ENCODE measurements at places on chromosomes 4 and X.

DNA sequence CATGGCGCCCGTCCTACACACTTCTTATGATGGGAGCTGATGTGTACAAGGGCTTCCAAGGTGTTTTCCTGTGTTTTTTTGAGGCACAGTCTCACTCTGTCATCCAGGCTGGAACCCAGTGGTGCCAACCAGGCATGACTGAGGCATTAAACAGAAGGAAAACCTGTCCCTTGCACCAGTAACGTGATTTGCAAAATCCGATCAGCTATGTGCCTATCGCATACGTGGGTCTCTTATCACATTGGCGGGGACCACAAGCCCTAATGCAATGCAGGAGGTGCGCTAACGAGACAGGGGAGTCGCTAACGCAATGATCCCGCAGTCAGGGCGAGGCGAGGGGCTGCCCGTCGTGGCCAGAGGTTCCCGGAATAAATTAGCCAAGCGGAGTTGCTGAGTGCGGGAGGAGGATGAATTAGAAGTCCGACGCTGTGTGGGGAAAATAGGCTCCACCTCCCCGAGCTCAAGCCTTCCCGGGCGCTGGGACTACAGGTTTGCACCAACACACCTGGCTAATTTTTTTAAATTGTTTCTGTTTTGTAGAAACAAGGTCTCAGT lies 162.7 kb downstream of the SHOX start:
- no peak for DNase-seq

DNA sequence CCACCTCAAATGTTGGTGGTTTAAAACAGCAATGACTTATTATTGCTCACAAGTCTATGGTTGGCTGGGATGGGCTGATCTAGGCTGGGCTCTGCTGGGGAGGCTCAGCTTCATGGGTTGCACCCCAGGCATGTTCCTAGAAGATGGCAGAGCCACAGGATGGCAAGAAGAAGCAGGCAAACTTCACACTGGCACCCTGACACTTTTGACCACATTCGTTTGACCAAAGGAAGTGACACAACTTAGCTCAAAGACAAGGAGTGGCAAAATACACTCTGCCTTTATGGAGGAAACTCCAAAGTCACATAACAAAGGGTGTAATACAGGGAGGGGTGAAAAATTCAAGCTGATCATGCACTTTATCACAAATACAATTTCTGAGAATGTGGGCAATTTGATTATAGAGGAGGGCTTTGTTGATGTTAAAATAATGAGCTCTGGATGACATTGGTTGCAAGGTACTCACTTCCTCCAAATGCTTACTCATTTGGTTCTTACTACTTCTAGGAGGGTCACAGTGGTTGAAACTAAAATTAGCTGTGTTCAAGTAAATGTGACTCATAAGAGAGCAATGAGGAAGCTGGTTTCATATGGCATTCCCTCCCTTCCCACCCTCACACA lies 249.2 kb upstream of the RPS6KA3 start:
- no peak for DNase-seq

DNA sequence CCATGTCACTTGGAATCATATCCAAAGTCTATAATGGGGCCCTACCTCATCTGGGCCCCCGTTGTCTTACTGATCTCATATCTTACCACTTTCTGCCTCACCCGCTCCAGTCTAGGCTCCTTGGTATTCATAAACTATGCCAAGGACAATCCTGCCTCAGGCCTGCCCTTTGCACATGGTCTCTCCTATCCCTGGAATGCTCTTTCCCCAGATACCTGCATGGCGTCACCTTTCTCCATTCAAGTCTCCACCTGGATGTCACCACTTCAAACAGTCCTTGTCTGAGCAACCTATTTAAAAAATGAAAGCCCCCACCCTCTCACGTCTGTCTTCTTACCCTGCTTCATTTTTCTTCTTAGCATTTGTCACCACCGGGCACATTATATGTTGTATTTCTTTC lies 8.2 kb downstream of the VGLL1 start:
- DNase-seq: no peak

DNA sequence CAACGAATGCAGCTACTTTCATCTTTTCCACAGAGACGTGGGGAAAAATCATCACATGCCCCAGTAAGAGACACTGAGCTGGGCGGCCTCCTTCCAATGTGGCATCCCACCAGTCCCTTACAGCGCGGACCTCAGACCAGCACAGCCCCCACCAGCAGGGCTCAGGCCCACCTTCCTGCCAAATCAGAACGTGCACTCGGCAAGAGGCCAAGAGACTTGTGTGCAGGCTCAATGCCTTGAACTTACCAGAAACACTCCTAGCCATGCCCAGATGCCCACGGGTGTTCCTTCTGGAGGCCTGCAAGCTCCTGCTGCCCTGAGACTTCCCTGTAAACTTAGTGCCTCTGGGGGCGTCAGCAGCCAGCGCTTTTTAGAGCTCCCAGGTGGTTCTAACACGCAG lies 31.2 kb downstream of the WDR1 start:
- no peak for DNase-seq

- DNase-seq: no peak
Measured at GRCh38 chr4:112290341-112290740, 4.6 kb upstream of the TIFA start.

- DNase-seq: no peak
Measured at GRCh38 chrX:10952619-10953018, 158.5 kb upstream of the HCCS start.

DNA sequence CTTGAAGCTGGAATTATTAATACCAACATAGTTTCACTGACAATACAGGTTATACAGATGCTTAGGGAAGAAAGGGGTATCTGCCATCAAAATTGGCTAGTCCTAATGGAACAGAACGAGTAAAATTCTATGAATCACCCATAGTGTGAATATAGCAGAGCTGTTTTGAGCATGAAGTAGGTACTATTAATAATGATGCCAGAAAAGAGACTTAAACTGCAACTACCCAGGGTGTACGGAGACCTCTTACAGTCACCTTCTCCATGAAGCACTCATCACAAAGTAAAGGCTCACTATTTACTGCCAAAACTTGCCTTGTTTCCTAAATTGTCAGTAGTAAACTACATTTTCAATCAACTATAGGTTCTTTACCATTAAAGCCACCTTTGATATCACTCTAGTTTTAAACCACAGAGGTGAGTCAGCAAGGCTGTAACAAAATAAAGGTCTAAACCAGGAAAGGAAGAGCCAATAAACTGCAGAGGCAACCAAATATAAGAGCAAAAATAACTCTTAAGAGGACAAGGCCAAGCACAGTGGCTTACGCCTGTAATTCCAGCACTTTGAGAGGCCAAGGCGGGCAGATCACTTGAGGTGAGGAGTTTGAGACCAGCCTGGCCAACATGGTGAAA lies 114.4 kb downstream of the FRYL start:
- no peak for DNase-seq

GRCh38 chr4:125994024-125994423 lies 679.3 kb downstream of the FAT4 start:
- no peak for DNase-seq

- DNase-seq: no peak
Measured at GRCh38 chr4:108210989-108211835, 42.5 kb upstream of the LEF1 start.

- DNase-seq: no peak
Measured at GRCh38 chr4:147864607-147865006, 132.7 kb downstream of the ARHGAP10 start.

GRCh38 chr4:1768367-1769034 lies 24.6 kb upstream of the FGFR3 start:
- no peak for DNase-seq

- DNase-seq: no peak
Measured at GRCh38 chr4:147003956-147004809, 58.5 kb upstream of the TTC29 start.

DNA sequence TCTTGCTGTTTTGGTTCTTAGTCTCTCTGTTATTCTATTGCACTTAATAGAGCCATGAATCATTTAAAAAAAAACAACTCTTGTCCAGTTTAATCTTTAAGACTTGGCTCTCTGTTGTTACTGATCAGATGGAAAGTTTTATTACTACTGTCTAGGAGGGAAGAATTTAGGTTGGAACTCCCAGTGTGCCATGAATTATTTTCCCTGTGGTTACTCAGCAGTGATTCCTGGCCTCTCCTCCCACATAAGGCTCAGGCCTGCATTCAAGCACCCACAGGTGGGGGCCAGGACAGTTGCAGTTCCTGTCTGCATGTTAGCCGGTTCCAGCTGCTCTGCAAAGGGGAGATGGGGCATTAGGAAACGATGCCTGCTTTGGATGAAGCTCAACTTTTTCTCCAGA lies 29.8 kb upstream of the ESX1 start:
- no peak for DNase-seq

DNA sequence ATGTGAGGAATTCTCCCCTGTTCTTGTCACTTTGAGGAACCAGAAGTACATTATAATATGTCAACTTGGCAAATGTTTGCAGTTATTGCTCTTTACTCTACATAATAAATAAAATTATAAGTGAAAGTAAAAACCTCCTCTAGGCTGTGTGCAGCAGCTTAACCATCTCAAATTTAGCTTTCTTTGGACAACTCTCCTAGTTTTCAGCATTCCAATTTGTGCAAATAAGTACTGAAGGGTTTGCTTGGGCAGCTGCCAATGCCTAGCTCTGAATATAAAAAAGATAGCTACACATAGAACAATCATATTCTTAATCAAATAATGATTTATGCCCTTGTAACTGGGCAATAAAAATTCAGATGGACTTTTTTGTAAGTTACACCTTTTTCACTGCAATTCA lies 82.5 kb downstream of the GASK1B start:
- peak; percentile 6 for DNase-seq

DNA sequence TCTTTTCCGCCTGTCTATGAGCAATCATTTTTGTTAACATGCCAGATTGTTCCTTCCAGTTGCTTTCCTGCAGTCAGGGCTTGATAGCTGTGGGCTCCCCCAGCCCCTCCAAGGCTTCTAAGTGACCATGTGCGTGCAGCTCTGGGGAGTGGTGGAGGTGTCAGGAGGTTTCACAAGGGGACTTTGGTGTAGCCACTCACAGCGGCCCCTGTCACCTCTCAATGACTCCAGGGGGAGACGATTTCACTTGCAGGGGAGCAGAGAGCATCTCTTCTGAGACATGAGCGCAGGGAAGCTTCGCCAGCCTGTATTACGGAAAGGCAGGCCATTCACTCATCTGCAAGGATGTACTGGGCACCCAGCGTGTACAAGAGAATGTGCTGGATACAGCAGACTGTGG lies 3.1 kb upstream of the GPR78 start:
- DNase-seq: no peak

- DNase-seq: no peak
Measured at GRCh38 chrX:19874391-19875049, 12.9 kb downstream of the SH3KBP1 start.

DNA sequence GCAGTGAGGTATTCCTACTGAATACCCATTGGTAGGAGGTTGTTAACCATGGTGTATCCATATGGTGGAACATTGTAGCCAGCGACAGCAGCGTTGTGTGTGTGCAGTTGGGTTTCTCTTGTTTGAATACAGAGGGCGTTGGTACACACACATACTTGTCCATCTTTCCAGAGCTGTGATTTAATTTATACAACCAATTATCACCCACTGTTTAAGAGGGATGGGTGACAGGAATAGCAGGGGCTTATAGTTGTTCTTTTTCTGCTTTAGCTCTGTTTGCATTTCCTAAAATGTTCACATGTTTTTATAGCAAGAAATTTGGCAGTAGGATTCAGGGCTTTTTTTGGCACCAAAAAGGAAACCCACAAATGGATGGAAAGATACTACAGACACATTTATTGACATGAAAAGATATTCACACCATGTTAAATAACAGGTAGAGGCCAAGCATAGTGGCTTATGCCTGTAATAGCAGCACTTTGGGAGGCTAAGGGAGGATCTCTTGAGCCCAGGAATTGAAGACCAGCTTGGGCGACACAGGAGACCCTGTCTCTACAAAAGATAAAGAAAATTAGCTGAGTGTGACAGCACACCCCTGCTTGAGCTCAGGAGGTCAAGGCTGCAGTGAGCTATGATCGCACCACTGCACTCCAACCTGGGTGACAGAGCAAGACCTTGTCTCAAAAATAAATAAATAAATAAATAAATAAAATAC lies 60.6 kb downstream of the TNIP2 start:
- DNase-seq: no peak

DNA sequence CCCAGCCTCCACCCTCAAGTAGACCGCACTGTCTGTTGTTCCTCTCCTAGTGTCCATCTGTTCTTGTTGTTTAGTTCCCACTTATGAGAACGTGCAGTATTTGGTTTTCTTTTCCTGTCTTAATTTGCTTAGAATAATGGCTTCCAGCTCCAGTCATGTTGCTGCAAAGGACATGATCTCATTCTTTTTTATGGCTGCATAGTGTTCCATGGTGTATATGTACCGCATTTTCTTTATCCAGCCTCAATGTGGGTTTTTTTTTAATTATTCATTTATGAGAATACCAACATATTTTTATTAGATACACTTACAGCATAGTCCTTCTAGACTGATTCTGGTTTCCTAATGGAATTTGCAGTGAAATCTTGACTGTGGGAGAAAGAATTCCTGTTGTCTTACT lies 1.3 kb downstream of the VMA21 start:
- no peak for DNase-seq

DNA sequence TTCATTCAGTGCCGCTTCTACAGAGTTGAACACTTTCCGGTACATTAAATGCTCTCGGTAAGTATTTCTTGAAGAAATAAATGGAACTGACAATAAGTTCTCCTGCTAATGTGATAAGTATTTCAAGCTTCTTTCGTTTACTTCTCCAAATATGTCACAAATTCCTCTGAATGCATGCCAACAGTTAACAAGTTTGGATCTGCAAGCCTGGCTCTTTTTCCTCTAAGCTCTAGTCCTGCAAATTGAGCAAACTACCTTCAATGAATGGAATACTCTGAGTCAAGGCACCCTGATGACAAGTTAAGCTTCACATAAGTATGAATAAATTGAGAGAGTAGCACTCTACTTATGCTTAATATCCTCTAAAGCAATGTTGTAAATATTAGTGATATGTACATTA lies 403.6 kb downstream of the PDGFC start:
- DNase-seq: no peak

- DNase-seq: no peak
Measured at GRCh38 chr4:85776096-85776495, 301.1 kb downstream of the ARHGAP24 start.

DNA sequence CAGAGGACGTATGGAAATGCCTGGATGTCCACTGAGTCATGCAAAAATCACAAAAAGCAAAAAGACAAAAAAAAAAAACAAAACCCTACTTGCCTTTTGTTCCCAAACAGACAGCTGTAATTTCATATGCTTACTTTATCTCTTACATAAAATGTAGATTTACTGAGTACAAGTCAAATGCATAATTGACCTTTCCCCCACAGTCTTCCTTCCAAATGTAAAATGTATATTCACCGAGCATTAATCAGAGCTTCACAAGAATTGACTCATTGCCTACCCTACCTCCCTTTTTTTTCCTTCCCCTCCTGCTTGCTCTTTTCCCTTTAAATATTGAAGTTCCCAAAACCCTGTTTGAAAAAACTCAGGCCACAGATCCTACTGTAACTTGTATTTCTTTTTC lies 32.5 kb upstream of the TMPRSS11B start:
- DNase-seq: no peak

GRCh38 chrX:810186-810585 lies 179.6 kb downstream of the SHOX start:
- DNase-seq: no peak

DNA sequence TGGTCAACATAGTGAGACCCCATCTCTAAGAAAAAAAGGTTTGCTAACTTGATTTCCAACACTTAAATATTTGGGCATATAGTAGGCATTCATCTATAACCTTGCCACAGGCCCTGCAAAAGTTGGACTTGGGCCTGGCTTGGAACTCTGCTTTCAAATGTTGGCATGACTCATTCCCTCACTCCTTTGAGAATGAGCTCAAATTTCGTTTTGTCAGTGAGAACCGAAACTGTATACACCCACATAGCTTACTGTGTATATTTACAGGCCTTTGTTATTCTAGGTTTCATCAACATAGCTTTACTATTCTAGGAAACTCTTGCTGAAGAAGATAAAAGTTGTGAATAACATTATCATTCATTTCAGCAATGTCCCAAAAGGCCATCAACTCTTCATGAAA lies 88.7 kb upstream of the ELOVL6 start:
- no peak for DNase-seq
